MCF 10A (cell line): ENCODE measurements at places on chromosomes 6 and 20. TPM values are rescaled to one million over a fixed set of nuclear protein-coding genes. Genes with fewer than 3 reads are reported as not detected.
A peak's percentile ranks its signal among the peaks of the same experiment; 100 is the strongest.

DNA sequence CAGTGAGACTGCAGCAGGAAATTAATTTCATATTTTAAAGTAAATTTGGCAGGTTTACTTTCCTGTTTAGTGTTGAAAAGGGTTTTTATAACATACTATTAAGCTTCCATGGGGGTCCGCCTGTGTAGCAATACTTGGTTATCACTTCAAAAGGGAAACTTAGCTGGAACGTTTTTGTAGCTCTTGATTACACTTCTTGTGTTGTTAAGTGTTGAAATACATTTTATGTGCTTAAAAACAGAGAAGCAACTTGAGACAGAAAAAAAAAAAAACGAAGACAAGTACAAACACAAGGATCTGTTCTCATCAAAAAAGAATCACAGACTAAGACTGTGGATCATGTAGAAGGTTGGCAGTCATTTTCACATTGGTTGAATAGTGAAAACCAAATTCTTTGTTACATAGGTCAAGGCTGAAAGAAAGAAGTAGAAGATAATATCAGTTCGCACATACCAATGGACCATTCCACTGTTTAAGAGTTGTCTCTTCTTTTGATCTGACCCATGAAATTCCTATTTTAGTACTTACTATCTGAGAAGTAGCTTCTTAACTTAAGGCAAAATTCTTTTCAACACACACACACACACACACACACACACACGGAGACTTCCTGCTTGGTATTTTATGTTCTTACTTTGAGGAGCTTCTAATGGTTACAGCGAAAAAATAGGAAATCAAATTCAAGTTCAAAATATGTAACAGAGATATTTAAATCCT lies 113.9 kb upstream of the SLC35B3 start:
- DNase-seq, result no peak

DNA sequence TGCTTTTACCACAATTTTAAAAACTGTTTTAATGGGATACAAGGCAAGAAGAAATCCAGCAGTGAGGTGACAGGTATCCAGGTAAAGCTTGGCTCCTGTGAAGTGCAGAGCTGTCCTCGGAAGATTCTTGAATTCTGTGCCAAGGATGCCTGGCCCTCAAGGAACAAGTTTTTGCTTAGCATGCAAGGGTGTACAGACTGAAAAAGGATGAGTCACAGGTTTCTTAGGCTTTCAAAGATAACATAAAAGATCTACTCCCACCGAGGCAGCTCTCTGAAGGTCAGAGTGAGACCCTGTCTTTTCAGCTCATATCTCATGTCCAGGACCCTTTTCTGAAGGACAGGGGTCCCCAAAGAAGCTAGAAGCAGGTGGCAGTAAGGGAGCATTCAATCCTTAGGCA lies 83.3 kb downstream of the CHD6 start:
- peak; percentile 30 for DNase-seq

DNA sequence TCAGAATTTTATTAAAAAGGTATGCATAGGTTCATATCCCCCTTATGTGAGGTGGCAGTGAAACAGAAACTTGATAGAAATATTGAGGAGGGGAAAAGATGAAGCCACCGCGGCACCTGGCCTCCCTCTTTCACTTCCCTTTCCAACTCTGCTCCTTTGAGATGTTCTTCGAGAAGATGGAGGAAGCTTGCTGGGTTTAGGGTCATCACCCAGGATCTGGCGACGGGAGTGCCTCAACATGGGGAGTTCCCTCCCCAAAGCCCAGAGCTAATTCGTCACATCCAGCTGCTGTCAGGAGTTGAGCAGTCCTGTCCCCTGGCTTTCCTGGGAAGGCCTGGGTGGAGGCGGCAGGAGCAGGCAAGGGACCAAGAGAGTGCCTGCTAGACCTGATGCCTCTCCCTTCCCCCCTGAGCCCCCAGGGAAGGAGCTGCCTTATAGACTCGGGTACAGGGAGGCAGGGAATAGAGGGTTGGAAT lies 29.1 kb downstream of the RREB1 start:
- no peak for DNase-seq

- no peak for DNase-seq
These were observed 39.7 kb upstream of the COL10A1 start for GRCh38 chr6:116165596-116165995.

DNA sequence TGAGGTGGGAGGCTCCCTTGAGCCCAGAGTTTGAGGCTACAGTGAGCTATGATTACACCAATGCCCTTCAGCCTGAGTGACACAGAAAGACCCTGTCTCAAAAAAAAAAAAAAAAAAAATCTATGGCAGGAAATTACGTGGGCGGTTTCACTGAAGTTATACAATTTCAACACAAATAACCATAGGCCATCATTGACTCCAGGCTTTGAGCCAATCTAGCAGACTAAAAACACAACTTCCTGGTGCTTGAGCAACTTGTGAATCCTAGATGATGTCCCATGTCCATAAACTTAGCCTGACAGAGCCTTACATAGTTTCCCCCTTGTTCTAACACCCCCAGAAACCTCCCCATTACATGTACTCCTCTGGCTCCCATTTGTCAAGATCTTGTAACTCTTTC lies 131.8 kb downstream of the QRSL1 start:
- DNase-seq, result peak; percentile 33

Gene SMPDL3A
- 3.5 and 4.7 TPM in 2 replicates for total RNA-seq
